ENCODE measurements at places on chromosomes 1 and 21.

DNA sequence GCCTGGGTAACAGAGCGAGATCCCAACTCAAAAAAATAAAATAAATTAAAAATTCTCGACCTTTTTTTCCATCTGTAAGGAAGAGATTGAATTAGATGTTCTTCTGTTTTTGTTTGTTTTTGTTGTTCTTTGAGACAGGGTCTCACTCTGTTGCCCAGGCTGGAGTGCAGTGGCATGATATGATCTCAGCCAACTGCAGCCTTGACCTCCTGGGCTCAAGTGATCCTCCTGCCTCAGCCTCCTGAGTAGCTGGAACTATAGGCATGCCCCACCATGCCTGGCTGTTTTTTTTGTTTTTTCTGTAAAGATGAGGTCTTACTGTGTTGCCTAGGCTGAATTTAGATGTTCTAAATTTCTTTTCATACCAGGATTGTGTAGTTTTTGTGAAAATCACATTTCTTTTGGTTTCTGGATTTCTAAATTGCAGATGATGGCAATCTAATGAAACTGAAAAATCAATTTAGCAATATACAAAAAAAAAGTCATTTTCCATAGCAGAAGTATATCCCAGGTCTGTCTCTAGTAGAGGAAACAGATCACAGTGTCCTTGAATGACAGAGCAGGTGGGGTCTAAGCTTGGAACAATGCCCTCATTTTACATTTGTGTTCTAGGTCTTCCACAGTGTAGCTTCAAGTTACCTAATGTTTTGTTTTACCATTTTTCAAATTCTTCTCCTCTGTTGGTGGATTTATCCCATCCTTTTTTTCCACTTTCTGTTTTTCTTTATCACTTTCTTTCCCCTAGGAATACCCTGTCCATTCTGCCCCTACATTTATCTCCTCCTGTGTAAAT lies 20.3 kb downstream of the ZYG11A start:
- no peak for DNase-seq

GRCh38 chr1:37051346-37051745 lies 17.0 kb upstream of the GRIK3 start:
- no peak for DNase-seq

DNA sequence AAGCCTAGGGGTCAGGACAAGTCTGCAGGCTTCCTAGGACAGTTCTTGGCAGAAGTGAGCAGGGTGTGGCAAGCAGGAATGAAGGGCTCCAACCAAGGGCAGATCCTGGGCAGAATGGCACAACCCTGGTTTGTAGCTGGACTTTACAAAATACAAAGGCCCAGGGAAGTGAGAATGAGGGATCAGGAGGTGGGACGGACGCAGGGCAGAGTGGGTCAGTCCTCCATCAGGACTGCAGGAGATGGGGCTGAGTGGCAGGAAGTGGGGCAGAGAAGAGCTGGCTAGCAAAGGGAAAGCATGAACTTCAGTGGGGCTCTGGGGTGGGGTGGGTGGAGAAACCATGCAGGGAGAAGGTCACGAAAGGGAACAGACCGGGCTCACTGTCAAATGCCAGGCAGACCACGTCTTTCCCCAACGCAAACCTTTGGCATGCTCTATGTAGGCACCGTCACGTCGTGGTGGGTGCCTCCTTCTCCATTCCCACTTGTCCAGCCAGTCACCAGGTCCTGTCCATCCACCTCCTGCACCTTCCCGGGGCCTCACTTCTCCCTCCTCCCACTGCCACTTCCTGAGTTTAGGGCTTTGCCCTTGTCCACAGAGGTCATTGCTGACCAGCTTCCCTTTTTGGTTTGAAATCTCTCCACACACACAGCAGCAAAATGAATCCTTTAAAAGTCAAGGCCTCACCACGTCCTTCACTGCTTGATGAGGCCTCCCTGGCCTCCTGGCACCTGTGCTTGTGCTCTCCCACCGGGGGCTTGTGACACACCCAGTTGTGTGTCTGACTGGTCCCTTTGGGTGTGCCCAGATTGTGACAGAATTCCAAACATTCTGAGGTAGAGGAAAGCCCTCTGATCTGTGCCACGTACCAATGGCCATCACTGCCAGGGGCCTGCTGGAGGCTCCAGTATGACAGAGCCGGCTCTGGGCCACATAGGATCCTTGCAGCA lies 8.7 kb upstream of the CLDN19 start:
- DNase-seq, result no peak

DNA sequence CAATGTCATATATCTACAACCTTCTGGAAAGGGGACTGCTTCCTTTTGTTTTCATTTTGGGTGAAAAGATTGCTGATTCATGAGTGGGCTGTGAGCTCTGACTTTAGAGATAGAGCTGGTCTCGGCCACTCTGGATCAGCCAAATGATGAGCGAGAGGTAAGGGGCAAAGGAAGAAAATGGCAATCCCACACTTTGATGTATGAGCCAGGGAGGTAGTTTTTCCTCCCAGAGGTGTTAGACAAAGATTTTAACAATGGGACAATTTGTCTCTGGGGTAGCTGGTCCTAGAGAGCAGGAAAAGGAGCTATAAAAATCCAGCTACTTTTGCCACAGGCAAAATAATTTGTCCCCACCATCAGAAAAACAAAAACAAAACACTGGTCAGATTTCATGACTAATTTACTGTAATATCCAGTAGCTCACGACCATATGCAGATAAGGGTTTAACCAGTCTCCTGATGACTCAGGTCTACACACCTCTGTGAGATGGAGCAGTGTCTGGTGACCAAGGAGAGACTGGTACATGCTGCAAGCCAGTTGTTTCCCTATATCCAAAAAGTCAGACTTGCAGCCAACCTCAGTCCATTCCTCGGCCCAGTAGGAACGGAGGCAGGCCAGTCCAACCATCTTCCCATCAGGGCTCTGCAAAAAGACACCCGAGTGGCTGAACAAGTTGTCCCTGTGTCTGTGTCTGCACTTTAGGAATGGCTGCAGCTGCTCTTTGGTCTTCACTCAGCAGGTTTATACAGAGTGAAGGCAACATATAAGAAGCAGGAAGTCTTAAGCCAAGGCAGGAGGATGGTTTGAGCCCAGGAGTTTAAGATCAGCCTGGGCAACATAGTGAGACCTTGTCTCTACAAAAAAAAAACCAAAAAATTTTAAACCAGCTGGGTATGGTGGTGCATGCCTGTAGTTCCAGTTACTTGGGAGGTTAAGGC lies 29.2 kb downstream of the DNASE2B start:
- no peak for DNase-seq

GRCh38 chr1:55107101-55107500 lies 67.8 kb downstream of the PCSK9 start:
- no peak for DNase-seq

DNA sequence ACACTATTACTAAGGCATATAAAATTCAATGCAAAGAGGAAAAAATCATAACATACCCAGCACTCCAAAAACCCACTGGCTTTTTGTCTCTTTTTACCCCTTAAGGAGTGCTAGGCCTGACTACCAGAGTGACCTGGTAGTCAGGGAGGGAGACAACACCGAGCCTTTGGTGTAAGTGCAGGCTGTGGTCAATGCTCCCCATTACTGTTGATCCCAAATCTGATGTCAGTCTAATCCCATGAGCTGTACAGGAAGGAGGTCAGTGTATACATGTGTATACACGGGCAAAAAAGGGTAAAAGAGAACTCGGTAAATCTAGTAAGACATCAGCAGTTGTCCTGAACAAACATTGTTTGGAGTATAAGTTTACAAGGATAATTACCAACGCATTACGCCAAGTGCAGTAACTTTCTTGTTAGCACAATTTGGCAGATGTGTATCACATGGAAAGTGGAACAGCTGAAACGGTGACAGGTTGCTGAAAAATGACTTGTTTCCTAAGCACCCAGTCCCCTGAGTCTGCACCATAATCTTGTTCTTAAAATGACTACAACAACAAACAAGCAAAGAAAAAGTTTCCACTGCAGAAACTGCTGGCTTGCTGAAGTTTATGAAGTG lies 217.9 kb downstream of the KCNH1 start:
- no peak for DNase-seq

GRCh38 chr1:2784854-2785630 lies 16.5 kb downstream of the TTC34 start:
- DNase-seq, result no peak

GRCh38 chr1:33127001-33127823 lies 46.3 kb downstream of the AZIN2 start:
- DNase-seq, result peak; percentile 84

DNA sequence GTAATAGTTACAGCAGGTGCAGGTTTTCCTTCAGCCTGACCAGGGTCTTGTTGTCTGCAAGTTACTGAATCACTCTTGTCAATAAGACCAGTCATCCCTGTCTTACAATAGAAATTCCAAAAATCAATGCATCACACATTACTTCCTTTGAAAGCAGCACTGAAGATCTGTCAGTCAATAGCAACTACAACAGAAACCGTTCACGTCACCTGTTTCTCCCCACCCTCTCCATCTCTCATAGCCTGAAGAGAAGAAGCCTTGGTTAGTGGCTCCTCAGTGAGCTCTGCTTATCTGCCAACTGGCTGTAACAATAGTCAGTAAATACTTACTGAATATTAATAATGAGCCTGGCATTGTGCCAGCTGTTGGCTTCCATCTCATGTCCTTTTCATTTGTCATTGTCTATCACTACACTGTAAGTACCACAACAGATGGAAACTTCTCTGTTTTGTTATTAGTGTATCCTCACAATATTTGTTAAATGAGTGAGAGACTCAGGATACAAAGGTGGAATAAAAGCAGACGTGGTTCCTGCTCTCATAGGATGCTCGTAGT lies 195.2 kb downstream of the S1PR1 start:
- no peak for DNase-seq
